Activated CD8-positive, alpha-beta memory T cell treated with anti-CD3 and anti-CD28 coated beads, Interleukin-2, amount 10 ng/mL, durations not matched to agents 7 days and 5 days (primary cell): ENCODE measurements at places on chromosomes 6 and 20. TPM values are rescaled to one million over a fixed set of nuclear protein-coding genes. Genes with fewer than 3 reads are reported as not detected.

GRCh38 chr6:17679726-17680125 is 27.0 kb downstream of the NUP153 start:
- no peak for DNase-seq
- H3K4me1 ChIP-seq: peaks cover 54% of the 10 kb centered on the region
- H3K27ac ChIP-seq: no peak overlapping the region

GRCh38 chr6:125951323-125951722 is 5.2 kb upstream of the HINT3 start:
- H3K4me1 ChIP-seq: peaks cover 10% of the 10 kb centered on the region
- H3K27ac ChIP-seq: no peak overlapping the region
- no peak for DNase-seq
- H3K36me3 ChIP-seq: no peaks in the 10 kb centered on the region

DNA sequence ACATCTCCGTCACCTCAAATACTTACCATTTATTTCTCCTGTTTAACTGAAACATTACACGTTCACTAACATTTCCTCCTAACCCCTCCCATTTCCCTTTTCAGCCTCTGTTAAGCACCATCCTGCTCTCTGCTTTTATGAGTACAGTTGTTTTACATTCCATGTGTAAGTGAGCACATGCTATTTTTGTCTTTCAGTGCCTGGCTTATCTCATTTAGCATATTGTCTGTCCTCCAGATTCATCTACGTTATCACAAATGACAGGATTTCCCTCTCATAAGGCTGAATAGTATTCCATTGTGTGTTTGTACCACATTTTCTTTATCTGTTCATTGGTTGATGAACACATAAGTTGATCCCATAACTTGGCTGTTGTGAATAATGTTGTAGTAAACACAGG is 22.7 kb downstream of the TAF11 start:
- H3K4me1 ChIP-seq: no peaks in the 10 kb centered on the region
- no peak for DNase-seq
- no peak overlapping the region for H3K4me3 ChIP-seq

- no peaks in the 10 kb centered on the region for H3K36me3 ChIP-seq
- H3K27ac ChIP-seq: no peak overlapping the region
- DNase-seq: no peak
- no peak overlapping the region for H3K4me3 ChIP-seq
- H3K27me3 ChIP-seq: no peaks in the 10 kb centered on the region
- H3K4me1 ChIP-seq: no peaks in the 10 kb centered on the region
These were observed 691.2 kb downstream of the QKI start for GRCh38 chr6:164105705-164106104.

- no peak overlapping the region for H3K27ac ChIP-seq
- no peak for DNase-seq
- peaks cover 9% of the 10 kb centered on the region for H3K4me1 ChIP-seq
- H3K36me3 ChIP-seq: no peaks in the 10 kb centered on the region
These were observed 54.1 kb downstream of the FGD2 start for GRCh38 chr6:37059344-37060194.

DNA sequence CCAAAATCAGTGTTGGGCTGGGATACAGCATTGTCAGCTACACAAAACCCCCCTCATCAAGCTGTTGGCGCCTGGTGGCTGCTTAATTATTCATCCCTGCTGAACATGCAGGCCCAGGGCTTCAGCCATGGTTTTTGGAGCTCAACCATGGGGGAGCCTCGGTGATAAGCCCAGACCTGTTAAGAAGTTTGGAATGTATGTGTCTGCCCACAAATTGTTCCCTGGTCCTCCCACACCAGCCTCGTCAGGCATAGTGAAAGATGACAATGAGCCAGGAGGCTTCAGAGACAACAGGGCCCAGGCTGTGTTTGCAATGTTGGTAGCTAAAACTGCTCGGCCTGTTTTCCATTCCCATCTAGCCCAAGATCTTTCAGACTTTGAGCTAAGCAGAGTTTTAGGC is 34.8 kb upstream of the SIRPA start:
- H3K27me3 ChIP-seq: peaks cover 26% of the 10 kb centered on the region
- H3K4me3 ChIP-seq: no peak overlapping the region
- H3K36me3 ChIP-seq: no peaks in the 10 kb centered on the region

GRCh38 chr20:11919581-11919980 is 1.9 kb downstream of the BTBD3 start:
- H3K4me1 ChIP-seq: no peaks in the 10 kb centered on the region
- H3K36me3 ChIP-seq: no peaks in the 10 kb centered on the region
- DNase-seq: no peak
- H3K27ac ChIP-seq: no peak overlapping the region
- no peaks in the 10 kb centered on the region for H3K27me3 ChIP-seq
- H3K4me3 ChIP-seq: no peak overlapping the region

DNA sequence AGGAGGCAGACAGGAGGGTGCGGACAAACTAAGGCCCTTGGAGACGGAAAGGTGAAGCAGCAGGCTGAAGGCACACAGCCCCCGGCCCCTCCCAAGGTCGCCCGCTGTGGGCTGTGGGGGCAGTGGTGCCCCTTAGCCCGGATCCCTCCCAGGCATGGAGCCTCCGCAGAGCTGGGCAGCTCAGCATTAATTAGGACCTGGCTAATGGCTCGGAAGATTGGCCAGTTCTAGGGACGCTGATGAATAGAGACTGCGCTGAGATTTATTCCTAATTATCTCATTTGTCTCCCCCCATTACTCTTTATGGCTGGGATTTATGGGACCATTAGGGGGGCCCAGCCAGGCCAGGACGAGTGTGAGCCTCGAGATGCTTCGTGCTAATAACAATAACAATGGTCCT is 20.4 kb downstream of the MDFI start:
- H3K27me3 ChIP-seq: peaks cover 34% of the 10 kb centered on the region
- DNase-seq: no peak
- no peaks in the 10 kb centered on the region for H3K4me1 ChIP-seq
- H3K36me3 ChIP-seq: no peaks in the 10 kb centered on the region
- H3K4me3 ChIP-seq: no peak overlapping the region

GRCh38 chr6:126075335-126076071 is 89.2 kb downstream of the TRMT11 start:
- H3K36me3 ChIP-seq: peaks cover 3% of the 10 kb centered on the region
- no peak overlapping the region for H3K27ac ChIP-seq
- H3K4me3 ChIP-seq: no peak overlapping the region
- H3K27me3 ChIP-seq: no peaks in the 10 kb centered on the region

GRCh38 chr6:159691963-159692287 is 1.1 kb downstream of the SOD2 start:
- H3K27ac ChIP-seq: peak overlapping the region; percentile 92
- no peak for DNase-seq
- H3K36me3 ChIP-seq: peaks cover 18% of the 10 kb centered on the region
- H3K4me3 ChIP-seq: peak overlapping the region; percentile 86
- H3K27me3 ChIP-seq: no peaks in the 10 kb centered on the region

DNA sequence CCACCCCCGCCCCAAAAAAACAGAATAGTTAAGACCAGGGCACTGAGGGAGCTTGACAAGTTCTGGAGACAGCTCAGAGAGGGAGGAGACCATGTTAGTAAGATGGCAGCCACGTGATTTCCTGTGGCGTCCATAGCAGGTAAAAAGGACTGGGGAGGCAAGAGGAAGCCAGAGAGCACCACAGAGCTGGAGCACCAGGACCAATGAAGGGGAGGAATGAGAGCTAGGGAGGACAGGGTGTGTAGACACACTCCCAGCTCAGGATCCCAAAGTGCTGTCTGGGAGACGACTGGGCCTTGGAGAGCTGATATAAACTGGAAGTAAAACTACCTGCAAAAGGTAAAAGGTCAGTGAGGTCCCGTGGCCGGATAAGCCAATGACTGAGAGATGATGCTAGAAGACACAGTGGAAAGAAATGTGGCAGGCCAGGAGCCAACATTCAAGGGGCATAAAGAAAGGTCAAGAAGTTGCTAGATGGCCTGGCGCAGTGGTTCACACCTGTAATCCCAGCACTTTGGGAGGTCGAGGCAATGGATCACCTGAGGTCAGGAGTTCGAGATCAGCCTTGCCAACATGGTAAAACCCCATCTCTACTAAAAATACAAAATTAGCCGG is 39.0 kb downstream of the SLC23A2 start:
- H3K27ac ChIP-seq: peak overlapping the region; percentile 82
- H3K4me1 ChIP-seq: peaks cover 20% of the 10 kb centered on the region
- peaks cover 3% of the 10 kb centered on the region for H3K36me3 ChIP-seq

DNA sequence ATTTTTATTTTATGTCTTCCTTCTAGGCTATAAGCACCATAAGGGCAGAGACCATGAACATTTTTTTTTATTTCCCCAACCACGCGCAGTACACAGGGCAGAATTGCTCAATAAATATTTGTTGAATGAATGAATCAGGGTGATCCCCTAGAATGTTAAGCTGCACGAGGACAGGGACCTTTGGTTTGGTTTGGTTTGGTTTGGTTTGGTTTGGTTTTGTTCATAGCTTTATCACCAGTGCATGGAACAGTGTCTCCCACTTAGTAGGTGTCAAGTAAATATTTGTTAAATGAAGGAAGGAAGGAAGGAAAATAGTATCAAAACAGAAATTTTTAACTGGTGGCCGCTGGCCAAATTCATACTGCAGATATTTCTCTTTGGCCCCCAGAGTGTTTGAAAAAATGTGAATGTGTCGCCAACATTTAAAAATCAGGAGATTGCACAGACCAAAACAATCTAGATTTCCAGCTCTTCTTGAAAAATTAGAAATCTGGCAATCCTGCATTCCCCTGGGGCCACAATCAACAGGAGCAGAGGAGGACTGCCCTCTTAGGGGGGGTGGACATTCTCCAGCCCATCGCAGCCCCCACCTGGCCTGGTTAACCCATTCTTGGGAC is 205.3 kb downstream of the EYA2 start:
- H3K27me3 ChIP-seq: peaks cover 6% of the 10 kb centered on the region
- no peaks in the 10 kb centered on the region for H3K4me1 ChIP-seq
- H3K27ac ChIP-seq: no peak overlapping the region
- H3K4me3 ChIP-seq: no peak overlapping the region
- H3K36me3 ChIP-seq: peaks cover 3% of the 10 kb centered on the region

DNA sequence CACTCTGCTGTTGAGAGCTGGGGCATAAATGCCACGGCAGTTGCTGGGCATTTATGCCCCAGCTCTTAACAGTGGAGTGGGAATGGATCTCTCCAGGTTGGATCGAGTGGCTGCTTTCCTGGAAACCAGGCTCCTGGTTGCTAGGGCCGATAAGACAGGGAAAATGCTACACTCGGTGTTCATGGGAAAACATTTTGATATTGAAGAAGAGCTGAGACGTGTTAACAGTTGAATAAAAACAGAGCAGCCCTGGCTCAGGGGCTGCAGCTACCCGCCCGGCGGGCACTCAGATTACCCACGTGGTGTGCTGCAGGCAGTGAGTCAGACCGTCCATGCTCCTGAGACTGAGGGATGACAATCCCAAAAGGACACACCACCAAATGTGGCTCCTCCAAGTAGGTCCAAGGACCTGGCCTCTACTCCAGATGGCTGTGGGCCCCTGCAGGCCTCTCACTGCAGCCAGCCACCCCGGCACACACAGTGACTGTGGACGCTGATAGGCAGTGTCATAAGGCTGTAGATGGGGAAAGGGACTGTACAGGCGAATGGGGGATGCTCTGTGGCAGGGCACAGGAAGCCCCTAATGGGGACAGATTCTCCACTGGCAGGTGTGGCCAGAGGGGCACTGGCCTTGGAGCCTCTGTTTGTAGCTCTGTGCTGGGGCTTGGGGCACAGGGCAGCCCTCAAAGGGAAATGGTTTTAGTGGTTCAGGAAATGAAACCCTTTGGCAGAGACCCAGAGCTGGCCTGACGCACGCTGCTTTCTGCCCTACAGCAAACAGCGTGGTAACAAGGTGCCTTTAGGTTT is 237.8 kb downstream of the LY86 start:
- no peaks in the 10 kb centered on the region for H3K36me3 ChIP-seq
- H3K27me3 ChIP-seq: peaks cover 42% of the 10 kb centered on the region
- H3K4me1 ChIP-seq: peaks cover 25% of the 10 kb centered on the region
- peak overlapping the region; percentile 57 for H3K27ac ChIP-seq
- H3K4me3 ChIP-seq: peak overlapping the region; percentile 1

GRCh38 chr6:8865451-8865850 is 430.1 kb upstream of the SLC35B3 start:
- no peaks in the 10 kb centered on the region for H3K27me3 ChIP-seq
- DNase-seq: no peak
- no peak overlapping the region for H3K27ac ChIP-seq
- H3K4me3 ChIP-seq: no peak overlapping the region
- no peaks in the 10 kb centered on the region for H3K4me1 ChIP-seq
- no peaks in the 10 kb centered on the region for H3K36me3 ChIP-seq

The RBPJL gene
- not detected for total RNA-seq

The ADGRF5 gene
- total RNA-seq: not detected

The CLPSL2 gene
- not detected for total RNA-seq

The LRRN4 gene
- not detected for total RNA-seq

- H3K27me3 ChIP-seq: peaks cover 26% of the 10 kb centered on the region
- no peaks in the 10 kb centered on the region for H3K4me1 ChIP-seq
- no peak overlapping the region for H3K27ac ChIP-seq
- H3K4me3 ChIP-seq: no peak overlapping the region
- no peaks in the 10 kb centered on the region for H3K36me3 ChIP-seq
These were observed 2.5 kb downstream of the UNC93A start for GRCh38 chr6:167293590-167294091.

GRCh38 chr20:40962733-40963504 is 65.7 kb upstream of the TOP1 start:
- H3K27ac ChIP-seq: no peak overlapping the region
- H3K4me3 ChIP-seq: no peak overlapping the region
- peak; percentile 83 for DNase-seq
- peaks cover 5% of the 10 kb centered on the region for H3K27me3 ChIP-seq
- H3K36me3 ChIP-seq: no peaks in the 10 kb centered on the region

The POLH gene
- 91.4 TPM for total RNA-seq

DNA sequence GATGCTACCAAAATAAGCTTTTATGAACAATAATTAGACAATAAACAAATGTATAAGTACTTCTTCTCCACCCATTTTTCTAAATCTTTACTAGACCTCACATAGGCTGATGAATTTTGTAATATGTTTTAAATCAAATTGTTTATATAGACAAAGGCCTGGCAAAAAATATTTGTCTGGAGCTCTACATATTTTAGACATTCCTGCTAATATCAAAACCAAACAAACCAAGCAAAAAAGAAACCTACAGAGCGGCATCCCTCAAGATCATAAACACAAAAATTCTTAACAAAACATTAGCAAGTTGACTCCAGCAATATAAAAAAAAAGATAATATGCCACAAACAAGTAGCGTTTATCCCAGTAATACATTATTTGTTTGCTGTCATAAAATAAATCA is 87.2 kb downstream of the ADAT2 start:
- H3K4me3 ChIP-seq: no peak overlapping the region
- H3K27me3 ChIP-seq: peaks cover 10% of the 10 kb centered on the region
- H3K36me3 ChIP-seq: no peaks in the 10 kb centered on the region
- no peak overlapping the region for H3K27ac ChIP-seq
- H3K4me1 ChIP-seq: peaks cover 1% of the 10 kb centered on the region
- no peak for DNase-seq

The C6orf132 gene
- 0.16 TPM for total RNA-seq

DNA sequence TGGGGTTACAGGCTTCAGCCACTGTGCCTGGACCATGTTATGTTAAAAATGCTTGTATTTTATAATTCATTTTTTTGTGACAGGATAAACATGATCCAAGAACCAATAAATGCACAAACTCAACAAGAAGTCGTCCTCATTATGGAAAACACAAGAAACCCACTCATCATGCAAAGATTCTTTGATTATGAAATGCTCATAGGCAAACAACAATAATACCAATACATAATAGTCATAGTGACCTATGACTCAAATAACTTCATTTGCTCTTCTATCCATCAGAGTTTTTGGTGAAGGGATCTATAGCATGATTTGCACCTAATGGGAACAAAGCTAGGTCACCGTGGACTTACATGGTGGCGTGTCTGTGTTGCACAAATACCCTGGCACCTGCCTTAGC is 217.1 kb upstream of the THEMIS start:
- H3K27me3 ChIP-seq: no peaks in the 10 kb centered on the region
- no peak for DNase-seq
- peaks cover 7% of the 10 kb centered on the region for H3K4me1 ChIP-seq
- no peak overlapping the region for H3K27ac ChIP-seq

GRCh38 chr20:1905009-1905408 is 9.8 kb downstream of the SIRPA start:
- H3K27ac ChIP-seq: no peak overlapping the region
- peaks cover 9% of the 10 kb centered on the region for H3K27me3 ChIP-seq
- DNase-seq: no peak
- no peaks in the 10 kb centered on the region for H3K36me3 ChIP-seq
- peaks cover 14% of the 10 kb centered on the region for H3K4me1 ChIP-seq
